ENCODE measurements at places on chromosomes 2 and 18.

DNA sequence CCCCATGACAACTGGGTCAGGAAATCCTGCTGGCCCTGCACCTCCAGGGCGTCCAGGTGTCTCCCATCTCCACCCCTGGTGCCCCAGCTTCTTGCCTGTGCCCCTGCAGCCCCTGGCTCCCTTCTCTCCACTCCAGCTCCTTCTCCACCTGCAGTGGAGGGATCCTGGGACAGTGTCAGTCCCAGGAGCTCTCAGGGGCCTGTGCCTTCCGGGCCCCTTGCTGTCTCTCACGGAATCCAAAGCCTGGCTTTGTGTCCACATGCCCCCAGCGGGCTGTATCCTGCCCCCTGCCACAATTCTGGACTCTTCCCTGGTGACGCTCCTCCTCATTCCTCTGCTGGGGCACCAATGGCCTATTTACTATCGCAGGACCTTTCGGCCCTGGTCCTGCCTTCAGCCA is 58.2 kb downstream of the MYT1L start:
- no peak for DNase-seq

GRCh38 chr2:124065636-124066035 is 40.5 kb downstream of the CNTNAP5 start:
- no peak for DNase-seq

- DNase-seq, result no peak
These were observed 10.5 kb upstream of the LYPD1 start for GRCh38 chr2:132680544-132680943.

DNA sequence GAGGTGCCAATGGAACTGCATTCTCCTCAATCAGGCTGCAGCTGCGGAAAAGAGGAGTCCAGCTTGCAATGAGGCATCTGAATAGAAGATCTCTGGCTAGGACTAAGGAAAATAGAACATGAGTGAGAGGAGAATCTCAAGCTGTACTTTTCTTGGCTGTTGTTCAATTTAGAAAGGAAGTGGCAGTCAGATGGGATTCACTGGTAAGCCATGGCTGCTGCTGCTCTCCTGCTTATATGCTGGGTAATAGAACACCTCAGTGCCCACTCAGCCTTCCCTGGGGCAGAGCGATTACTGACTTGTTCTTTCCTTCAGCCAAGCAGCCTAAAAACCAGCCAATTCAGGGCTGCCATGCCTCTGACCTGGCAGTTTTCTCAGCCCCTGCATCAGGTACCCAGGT is 17.6 kb upstream of the CHST9 start:
- DNase-seq, result no peak

DNA sequence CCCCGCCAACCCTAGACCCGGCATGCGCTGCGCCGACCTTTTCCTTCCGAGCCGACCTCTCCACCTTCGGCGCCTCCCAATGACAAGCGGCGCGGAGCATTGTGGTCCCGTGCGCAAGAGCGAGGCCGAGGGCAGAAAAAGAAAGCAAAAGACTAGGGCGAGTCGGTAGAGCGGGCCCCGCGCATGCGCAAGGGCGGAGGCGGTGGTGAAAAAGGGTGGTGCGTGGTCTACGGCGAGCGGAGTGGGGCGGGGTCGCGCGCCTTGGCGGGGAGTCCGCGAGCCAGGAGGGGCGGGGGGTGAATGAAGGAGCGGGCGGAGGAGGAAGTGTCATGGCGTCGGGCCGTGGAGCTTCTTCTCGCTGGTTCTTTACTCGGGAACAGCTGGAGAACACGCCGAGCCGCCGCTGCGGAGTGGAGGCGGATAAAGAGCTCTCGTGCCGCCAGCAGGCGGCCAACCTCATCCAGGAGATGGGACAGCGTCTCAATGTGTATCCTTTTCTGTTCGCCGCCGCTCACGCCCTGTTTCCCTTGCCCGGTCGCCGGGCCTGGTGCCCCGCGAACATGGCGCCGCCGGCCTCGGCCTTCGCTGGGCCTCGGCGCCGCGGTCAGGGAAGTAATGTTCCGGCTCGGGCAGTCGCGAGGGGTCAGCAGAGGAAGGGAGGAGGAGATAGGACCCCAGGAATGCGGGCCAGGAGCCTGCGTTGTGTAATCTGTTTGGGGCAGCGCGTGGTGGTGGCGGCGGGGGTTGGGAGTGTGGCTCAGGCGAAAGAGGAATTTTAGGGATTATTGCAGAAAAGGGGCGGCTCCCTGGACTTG is at the start of gene CCNT2:
TSS of gene CCNT2 (plus strand) at position 297 of the 815 bp plus-strand sequence. CDS start at position 330, 33 bp downstream.
- DNase-seq, result peak; percentile 99

GRCh38 chr2:240351088-240351741 is 84.2 kb upstream of the GPC1 start:
- no peak for DNase-seq

DNA sequence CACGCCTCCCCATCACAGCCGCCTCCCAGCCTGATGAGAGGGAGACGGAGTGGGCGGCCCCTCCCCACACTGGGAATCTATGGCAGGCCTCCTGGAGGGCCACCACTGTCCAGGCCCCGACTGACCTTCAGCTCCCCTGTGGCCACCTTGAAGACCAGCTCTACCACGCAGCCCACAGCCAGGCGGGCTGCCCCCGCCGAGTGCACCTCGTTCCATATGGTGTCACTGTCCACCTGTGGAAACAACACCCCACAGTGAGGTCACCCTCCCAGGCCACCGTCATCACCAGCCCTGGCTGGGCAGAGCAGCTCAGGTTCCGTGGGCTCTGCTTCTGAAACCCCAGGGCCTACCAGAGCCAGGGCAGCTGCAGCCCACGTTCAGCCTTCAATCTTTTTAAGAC is 242.0 kb downstream of the TWIST2 start:
- DNase-seq, result no peak

DNA sequence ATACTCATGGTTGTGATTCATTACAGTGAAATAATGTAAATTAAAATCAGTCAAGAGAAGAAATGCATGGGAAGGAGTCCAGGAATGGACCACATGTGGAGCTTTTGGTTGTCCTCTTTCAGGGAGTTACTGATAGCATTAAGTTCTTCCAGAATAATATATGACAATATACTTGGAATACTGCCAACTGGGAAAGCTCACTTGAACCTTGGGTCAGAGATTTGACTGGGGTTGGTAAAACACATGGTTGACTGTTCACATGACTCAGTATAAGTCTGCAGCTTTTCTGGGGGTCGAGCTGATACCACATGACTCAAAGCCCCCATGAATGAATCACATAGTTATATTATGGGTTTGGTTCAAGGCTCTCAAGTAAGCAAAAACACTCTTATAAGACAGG is 1109.0 kb upstream of the CHAC2 start:
- DNase-seq, result no peak

- DNase-seq, result no peak
These were observed 146.5 kb downstream of the NCKAP5 start for GRCh38 chr2:133421516-133422324.

- DNase-seq, result no peak
These were observed 4.8 kb upstream of the POU3F3 start for GRCh38 chr2:104849101-104849500.

DNA sequence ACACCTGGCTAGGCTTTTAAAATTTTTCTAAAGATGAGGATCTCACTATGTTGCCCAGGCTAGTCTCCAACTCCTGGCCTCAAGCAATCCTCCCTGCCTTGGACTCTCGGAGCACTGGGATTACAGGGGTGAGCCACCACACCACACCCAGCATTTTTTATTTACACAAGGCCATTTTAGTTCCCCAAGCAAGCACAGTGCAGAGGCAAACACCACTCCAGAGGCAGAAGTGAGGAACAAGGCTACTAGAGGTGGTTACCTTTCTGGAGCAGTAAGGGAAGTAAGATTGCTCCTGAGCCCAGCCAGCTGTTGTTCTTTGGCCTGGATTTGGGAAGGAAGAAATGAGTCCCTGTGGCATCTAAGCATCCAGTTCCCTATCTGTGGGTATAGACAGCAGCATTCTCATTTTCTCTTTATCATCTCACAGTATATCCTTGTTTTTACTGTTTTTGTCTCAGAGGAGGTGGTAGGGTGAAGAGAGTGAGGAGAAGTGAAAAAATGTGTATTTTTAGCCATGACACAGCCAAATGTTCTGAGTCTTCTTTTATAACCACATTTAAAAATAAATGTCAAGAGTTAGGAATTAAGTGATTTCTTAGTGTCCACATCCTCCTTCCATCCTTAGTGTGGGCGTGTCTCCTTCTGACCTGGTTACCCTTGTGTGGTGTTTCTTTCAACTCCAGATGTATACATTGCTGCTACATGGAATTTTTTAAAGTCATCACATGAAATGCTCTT is 10.5 kb upstream of the TTC39C start:
- no peak for DNase-seq

DNA sequence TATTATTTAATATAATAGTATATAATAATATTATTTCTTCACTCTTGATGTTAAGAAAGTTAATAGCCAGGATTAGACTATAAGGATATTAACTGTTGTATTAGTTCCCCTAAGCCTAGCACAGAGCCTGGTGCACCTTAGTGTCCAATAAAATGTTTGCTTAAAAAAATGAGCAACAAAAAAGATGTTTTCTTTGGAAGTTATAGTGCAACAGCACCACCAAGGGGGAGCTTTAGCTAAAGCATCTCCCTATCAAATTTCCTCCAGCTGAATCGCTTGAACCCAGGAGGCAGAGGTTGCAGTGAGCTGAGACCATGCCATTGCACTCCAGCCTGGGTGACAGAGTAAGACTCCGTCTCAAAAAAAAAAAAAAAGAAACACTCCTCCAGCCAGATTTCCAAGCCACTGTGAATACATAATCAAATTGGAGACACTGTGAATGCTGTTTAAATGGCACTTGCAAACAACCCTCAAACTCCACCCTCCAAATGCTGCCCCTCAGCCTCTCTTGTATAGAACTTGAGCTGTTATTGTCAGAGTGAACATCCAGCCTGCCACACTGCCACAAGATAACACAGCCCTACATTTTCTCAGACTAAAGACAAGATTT is 221.9 kb downstream of the DYM start:
- no peak for DNase-seq

GRCh38 chr2:223815884-223816570 is 21.4 kb downstream of the AP1S3 start:
- DNase-seq, result no peak

DNA sequence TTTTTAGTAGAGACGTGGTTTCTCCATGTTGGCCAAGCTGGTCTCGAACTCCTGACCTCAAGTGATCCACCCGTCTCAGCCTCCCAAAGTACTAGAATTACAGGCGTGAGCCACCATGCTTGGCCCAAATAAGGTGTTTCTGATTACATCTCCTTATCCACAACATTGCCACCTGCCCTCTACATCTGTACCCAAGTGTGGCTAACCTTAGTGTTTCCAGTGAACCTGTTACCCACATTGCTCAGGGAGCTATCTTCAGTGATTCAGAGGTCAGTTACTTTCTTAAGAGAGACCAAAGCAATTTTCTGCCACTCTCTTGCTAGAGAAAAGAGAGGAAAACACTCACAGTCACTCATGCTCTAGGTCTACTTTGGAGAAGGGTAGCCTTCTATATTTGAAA is 115.0 kb upstream of the SLC39A10 start:
- DNase-seq, result no peak

DNA sequence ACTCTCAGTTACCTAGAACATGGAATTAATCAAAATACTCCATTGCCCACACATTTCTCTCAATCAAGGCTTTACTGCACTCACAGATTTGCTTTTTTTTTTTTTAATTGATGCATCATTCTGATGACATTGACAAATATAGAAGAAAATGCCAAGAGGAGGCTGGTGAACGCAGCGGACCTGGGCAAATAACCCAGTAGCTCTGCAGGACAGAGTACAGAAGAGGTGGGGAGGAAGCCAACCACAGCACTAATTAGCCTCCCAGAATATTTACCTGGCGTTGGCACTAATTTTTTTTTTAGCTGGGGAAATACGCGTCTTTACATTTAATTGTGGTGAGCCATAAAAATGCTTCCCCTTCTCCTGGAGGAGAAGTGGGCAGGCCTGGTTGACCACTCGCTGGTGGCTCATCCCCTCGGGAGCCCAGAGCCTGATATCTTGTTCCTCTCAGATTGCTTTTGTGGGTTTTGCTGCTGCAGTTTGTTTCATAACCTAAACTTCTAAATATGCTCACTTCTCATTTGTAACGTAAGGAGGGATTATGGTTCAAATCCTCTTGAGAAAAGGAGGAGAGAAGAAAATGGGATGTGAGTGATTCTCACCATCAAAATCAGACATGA is 165.8 kb upstream of the EPB41L3 start:
- DNase-seq, result no peak

DNA sequence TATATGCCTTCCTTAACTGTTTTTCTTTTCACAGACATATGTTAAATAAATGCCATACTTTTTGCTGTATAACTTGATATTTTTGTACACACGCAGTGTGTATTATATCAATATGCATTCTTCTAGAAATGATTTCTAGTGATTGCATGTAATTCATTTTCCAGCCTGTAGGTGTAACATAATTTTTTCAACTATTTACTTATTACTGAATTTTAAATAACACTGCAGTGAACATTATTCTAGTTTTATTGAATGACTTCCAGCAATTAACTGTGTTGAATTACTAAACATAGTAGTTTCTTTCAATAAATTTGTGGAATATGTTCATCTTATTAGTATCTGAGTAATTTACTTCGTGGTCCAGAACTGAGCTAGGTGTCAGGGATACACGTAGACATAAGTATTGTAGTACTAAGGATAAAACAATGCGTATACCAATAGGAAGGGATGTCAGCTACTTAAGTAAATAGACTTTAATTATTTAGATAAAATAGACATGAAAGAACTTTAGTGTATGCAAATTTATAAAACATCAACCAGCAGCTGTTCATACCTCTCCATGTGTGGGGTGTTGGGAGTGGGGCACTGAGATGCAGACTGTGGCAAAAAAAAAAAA is 28.0 kb downstream of the TANC1 start:
- DNase-seq, result no peak

GRCh38 chr2:30897539-30897938 is 90.3 kb upstream of the CAPN13 start:
- DNase-seq, result no peak

DNA sequence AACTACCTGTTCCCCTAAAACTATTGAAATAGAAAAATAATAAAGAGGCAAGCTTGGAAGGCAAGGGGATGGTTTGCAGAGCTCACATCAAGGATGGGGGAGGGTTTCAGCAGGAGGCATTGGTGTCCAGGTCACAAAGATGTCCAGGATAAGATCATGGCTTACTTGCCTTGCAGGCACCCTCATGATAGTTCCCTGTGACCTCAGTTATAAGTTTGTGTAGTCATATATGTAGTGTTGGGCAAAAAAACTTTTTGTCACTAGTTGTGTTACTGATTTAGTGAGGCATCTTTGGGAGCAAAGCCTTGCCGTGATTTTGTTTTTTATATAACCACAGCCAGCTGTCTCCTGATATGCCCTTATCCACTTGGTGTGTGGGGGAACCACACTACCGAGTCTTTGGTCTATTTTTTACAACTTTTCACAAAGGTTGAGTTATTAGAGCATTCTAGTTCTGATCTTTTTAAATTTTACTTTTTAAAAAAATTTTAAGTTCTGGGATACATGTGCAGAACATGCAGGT is 53.3 kb downstream of the IL1R2 start:
- no peak for DNase-seq
